ENCODE measurements at places on chromosomes 7 and 10.

DNA sequence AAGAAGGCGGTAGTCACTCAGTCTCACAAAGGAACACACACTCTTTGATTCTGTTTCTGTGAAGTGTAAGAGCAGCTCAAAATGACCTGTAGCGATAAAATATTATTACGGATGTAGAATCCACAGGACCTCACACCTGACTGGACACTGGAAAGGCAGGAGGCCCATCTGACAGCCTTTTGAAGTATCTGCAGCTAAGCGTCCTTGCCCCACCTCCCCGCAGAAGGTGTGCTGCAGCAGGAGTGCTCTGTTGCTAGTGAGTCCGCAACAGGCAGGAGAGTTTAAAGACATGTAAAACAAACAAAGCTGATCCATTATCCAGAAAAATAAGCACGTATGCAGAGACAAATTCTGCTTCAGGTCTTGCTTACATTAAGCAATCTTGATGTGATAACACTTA is 355.5 kb downstream of the GPR158 start:
- DNase-seq = no peak

GRCh38 chr10:50542871-50543270 is 80.9 kb downstream of the SGMS1 start:
- DNase-seq = no peak

DNA sequence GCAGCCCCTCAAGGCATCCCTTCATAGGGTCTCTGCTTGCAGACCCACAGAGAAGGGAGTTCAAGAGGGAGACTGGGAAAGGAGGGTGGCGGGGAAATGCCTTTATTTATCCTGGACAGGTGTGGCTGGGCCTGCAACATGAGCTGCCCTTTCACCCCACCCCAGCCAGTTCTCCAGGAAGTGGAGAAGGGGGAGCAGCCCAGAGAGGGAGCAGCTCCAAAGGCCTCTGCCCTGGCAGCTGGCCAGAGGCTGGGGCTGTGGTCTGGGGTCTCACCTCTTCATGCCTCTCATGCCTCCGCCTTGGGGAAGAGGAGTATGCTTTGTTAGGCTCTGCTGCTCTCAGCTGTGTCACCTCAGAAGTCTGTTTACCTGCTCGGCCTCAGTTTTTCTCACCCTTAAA is 3.1 kb downstream of the LDB3 start:
- no peak for DNase-seq

- no peak for DNase-seq
Measured at GRCh38 chr7:95526128-95526738, 40.5 kb downstream of the ASB4 start.

DNA sequence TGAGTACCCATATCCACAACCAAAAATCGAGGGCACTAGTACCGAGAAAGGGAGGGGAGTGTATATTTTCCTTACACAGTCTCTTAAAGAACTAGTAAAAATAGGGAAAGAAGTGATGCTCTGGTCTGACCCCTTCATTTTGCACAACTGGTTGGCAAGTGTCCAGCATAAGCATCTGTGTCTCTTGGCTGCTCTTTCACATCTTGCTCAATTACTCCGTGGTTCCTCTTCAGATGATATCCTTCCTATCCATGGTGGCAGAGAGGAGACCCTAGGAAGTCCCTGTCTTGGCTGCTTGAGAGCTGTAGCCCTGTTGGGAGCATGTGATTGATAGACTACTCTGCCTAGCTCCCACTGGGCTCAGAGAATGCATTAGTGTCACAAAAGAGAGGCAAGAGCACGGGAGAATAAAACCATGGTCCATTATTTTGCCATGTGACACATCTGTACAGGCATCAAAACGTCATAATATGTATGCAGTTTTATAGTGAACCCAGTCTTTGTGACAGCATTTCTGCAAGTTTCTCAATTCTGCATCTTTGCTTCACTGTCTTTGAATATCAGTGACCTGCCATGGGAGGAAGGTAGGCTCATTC is 111.8 kb upstream of the ANKRD1 start:
- DNase-seq = no peak

DNA sequence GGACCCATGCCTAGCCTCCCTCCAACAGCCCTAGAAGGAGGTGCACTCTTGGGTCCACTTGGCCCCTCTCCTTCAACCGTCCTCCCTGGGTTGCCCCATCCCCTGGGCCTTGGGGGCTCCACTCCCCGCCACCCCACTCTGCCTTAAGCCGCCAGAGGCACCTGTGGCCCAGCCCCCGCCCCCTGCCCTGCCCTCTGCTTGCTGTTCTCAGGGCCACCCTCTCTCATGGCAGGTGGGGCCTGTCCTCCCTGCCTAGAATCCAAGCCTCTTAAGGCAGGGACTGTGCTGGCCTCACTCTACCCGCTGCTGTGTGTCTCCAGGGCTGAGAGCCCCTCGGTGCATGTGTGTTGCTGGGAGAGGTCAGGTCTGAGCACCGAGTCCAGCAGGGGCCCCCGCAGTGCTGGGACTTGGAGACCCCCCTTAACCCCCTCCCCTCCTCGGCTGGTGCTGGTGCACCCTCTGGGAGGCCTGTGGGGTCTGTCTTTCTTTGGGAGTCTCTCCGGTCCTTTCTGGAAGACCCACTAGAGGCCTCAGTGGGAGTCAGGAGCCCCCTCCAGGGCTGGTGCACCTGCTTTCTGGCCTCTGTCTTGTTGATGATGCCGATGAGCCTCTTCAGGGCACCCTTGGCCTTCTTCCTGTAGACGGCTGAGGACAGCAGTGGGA is 43.8 kb downstream of the CFAP46 start:
- DNase-seq = no peak

DNA sequence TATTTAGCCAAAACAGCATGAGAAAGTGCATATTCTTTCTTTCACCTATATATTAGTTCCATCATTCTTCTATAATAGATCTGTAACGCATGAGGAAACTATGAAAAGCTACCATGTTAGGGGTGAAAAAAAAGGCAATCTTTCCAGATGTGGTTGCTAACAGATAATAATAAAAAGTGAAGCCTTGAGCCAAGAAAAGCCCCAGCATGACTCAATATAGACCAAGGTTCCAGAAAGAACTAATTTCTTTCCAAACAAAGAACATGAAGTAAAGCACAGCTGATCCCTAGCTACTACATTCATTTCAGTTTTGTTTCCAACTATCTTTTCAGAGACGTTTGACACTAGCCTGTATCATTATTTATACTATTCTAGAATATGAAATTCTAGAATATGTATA is 16.4 kb downstream of the ARL4A start:
- no peak for DNase-seq

GRCh38 chr7:46900312-46901263 is 681.3 kb downstream of the TNS3 start:
- no peak for DNase-seq

DNA sequence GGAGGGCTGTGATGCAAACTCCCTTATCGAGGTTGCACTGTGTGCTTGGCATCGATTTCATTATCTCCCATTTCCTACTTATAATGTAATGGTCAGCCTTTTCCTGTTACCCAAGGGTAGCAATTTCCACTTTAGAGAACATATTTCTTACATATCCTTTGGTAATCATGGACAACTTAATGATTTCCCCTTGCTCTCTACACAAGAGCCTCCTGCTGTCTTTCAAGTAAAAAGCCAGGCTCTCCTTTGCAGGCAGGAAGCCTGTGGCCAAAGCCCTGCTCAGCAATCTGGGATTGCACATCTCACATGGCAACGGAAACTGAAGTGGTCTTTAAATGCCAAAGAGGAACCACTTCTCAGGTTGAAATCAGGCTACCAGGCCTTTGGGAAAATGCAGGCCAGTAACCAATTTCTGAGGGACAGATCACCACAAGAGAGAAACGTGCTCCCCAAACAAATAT is 86.7 kb upstream of the IKZF1 start:
- DNase-seq = no peak

- DNase-seq = no peak
Measured at GRCh38 chr7:149245244-149245643, 5.8 kb downstream of the ZNF212 start.

DNA sequence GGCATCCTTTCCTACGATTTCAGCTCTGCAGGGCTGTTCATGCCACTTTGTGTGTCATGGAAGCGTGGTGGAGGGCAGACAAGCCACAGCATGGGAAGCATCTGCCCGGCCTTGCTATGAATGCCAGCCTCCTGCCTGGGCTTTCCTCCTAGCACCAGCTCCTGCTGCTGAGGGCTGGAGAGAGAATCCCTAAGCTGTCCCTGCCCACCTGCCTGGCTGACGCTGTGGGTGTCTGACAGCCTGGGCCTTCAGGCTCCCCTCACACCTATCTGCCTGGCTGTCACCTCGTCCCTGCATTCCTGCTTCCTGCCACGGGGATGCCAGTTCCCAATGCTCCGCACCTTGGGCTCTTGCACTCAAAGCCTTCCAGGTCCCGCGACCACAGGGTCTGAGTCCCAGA is 606.5 kb upstream of the MGMT start:
- DNase-seq = no peak

DNA sequence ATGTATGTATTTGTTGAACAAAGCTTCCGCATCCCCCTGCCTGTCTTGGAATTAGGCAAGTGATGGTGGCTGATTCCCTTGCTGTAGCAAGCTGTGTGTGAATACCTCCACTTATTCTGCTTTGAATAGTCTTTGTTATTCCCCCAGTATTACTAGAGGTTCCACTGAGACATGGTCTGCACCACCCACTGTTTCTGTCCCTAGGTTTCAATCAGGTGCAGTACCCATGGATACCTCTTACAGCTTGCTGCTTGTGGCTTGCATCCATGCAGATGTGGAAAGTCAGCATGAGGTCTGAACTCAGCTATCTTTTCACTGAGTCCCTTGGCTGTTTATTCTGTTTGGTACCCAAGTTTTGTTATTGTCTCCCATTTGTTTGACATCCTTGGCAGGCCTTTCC is 447.4 kb downstream of the GRM8 start:
- no peak for DNase-seq

DNA sequence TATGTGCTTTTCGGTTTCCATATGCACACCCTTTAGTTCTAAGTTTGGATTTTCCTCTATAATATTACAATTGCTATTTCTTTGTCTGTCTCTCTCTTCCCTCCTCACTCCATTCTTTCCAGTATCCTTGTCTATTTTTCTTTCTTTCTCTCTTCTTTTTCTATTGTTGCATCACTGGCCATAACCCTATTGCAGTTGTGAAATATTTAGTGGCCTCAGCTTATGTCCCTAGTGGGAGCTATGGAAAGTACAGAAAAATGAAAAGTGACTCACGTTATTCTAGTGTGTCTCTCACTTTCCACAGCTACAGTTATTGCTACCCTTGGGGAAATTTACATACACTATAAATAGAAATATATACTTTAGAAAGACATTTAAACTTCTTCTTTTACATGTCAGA is 59.1 kb downstream of the CNTNAP2 start:
- DNase-seq = no peak

- DNase-seq = no peak
Measured at GRCh38 chr10:48899781-48900180, 39.9 kb downstream of the LRRC18 start.

DNA sequence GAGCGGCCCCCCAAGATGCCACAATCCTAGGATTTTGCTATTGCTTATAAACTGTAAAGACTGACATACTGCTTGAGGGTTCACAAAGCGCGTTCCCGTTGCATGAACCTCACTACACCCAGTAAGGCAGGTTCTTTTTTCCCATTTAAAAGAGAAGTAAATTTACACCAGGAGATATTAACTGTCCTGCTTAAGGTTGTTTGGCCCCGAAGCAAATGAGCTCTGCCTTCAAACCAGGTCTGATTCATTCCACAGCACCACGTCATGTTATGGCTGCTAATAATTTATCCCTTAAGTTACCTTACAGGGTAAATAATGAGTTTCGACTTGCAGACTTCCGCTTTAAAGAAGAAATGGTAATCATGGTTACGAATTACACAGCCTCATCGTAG is 559 bp upstream of the FKBP14 start:
- no peak for DNase-seq

GRCh38 chr10:11880151-11881029 is 57.2 kb downstream of the PROSER2 start:
- DNase-seq = no peak

All from 8988T (cell line).